GM23248 (cell line): ENCODE measurements at places on chromosomes 7 and 10.

- DNase-seq: no peak
Measured at GRCh38 chr7:1021366-1021765, 23.0 kb upstream of the GPR146 start.

DNA sequence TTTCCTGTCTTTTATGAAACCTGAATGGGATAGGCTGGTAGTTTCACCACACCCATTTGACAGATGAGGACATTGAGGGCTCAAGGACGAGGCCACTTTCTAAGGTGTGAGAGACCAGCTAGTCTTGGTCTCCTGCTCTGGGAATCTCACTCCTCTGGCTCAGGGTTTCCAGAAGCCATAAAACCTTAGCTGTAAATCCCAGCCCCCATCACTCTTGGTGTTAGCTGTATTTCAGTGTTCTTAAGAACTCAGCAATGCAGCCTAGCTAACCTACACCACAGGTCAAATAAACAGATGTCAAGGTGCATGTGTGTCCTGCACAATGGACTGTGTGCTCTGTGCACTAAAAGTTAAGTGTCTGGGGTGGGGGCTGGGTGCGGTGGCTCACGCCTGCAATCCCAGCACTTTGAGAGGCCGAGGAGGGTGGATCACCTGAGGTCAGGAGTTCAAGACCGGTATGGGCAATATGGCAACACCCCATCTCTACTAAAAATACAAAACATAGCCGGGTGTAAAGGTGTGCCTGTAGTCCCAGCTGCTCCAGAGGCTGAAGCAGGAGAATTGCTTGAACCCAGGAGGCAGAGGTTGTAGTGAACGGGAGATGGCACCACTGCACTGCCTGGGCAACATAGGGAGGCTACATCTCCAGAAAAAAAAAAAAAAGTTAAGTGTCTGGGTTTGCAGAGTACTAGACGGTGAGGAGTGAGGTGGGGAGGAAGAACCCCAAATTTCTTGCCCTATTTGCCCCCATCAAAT is 567 bp upstream of the EPO start:
- DNase-seq: peak; percentile 68

DNA sequence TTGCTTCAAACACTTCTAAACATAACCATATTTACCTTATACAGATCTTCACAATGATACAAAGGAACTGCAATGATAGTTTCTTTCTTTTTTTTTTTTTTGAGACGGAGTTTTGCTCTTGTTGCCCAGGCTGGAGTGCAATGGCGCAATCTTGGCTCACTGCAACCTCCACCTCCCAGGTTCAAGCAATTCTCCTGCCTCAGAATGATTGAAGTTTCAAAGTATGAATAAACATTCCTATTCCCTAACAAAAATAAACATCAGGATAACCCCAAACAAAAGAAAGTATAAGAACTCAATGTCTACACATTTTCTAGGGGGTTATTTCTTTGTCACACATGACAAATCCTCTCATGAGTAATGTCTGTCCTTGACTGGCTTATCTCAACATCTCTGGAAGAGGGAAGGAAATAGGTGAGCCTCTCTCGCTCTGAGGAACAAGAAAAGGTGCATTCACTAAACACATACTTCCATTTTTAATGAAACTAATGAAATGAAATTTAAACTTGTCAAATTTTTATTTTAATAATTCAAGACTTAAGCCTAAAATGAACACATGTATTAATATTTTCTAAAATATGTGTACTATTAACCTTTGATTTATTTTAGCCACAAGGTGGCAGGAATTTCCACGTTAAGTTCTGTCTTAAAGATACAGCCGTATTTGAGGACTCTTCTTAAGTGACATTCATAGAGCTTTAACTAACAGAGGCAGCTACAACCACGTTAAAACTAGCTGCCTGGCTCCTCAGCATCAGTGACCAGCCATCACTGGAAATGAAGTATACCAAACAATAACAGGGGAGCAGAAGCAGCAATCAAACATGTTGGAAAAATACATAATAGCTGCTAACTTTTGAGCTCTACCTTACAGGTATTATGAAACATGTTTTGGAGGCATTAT is 58.3 kb downstream of the MALSU1 start:
- peak; percentile 59 for DNase-seq

- DNase-seq: no peak
Measured at GRCh38 chr7:36985316-36985715, 261.0 kb upstream of the AOAH start.

- DNase-seq: peak; percentile 73
Measured at GRCh38 chr10:3811291-3811870, 26.4 kb upstream of the KLF6 start.

DNA sequence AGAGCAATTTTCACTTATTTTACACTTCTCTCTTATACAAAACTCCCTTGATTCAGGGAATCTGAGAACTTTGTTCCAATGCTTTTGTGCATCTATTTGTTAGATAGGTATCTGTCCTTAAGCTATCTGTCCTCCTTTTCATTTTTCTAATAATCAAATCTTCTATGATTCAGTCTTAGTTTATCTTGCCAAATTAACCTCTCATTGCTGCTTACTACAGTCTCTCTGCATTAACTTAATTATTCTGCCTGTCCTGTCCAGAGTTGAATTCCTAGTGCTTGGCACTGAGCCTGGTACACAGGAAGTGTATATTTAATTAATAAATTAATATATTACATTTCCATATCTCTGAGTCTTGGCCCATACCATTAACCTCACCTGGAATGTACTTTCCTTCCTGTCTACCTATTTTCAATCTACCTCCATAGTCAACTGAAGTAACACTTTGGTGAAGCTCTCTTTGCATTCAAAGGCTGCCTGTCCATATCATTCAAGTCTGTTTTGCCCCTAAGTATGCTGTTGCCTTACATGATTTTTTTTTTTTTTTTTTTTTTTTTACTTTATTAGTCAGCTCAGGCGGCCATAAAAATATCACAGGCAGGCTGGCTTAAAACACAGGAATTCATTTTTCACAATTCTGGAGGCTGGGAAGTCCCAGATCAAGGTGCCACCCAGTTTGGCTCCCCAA is 66.0 kb upstream of the CSTF2T start:
- no peak for DNase-seq

- DNase-seq: no peak
Measured at GRCh38 chr7:150569245-150569955, 2.2 kb downstream of the GIMAP4 start.

DNA sequence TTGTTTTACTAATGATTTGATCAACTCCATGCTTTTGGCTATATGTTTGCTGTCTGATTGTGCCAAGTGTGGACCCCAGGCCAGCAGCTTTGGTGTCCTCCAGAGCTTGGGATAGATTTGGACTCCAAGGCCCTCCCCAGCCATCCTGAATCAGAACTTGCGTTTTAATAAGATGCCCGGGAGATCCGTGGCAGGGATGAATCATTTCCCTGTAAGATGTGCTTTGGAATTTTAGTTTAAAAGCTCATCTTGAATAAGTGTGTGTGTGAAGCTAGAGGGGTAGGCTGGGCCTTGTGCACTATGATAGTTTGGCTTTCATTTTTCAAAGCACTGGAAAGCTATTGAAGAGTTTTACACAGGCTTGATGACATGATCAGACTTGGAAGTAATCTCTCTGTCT is 66.2 kb upstream of the SDK1 start:
- no peak for DNase-seq

DNA sequence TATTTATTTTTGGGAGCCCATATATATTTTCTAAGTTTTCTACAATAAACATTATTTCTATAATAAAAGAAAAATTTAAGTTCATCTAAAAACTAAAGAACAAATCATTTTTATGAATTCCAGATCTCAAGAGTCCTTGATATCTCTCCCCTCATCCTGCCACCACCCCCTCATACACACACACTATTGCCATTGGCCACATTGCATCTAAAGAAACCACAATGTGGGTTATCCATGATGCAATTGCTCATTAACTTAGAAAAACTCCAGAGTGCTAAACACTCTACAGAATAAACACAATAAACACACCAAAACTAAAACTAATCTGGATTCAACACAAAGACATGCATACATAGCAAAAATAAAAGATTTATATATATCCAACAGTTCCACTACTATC is 37.8 kb downstream of the FAM13C start:
- no peak for DNase-seq

GRCh38 chr10:80436446-80437098 is 17.5 kb upstream of the TSPAN14 start:
- DNase-seq: no peak

DNA sequence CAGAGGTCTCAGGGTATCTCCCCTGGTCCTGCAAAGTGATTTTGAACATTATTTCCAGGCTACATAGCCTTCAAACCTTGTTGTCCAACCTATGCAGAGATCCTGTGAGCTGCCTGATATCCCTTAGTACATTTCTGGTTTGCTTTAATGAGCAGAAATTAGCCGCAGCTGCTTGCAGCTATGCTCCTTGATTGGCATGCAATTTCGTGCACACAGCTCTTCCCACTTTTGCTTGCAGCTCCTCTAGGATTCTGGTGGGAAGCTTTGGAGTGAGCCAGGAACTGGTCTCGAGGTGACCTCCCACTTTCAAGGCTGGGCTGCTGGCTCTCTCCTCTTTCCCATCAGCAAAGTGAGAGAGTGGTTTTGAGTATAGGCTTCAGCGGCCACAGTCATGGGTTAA is 45.8 kb downstream of the OAT start:
- no peak for DNase-seq

DNA sequence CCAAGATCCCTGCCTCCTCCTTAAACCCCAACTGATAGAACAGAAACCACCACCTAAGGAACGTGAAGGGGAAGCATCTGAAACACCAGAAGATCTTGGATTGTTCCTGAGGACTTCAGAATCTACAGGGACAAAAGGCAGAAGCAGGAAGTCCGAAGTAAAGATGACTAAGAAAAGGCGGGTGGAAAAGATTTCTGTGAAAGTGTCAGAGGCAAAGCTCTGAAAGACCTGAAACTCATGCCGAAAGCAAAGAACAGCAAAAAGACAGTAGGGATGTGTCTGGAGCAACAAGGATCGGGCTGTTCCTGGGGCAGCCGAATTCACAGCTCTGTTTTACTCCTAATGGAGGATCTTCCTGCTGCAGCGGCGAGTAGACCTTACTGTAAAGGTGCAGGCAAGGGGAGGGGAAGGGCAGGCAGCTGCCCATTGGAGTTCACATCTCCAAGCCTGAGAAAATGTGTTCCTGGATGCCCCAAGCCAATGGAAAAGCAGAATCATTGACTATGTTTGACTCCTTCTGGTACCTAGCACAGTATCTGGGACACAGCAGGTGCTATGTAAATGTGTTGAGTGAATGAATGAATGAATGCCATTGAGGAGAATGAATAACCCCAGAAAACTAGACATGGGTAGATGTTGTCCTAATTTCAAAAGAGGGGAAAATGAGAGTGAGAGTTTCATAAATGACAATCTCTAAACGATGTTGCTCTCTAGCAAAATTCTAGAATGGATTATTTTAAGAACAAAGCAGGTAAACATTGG is 40.4 kb downstream of the PDIA4 start:
- DNase-seq: peak; percentile 63

DNA sequence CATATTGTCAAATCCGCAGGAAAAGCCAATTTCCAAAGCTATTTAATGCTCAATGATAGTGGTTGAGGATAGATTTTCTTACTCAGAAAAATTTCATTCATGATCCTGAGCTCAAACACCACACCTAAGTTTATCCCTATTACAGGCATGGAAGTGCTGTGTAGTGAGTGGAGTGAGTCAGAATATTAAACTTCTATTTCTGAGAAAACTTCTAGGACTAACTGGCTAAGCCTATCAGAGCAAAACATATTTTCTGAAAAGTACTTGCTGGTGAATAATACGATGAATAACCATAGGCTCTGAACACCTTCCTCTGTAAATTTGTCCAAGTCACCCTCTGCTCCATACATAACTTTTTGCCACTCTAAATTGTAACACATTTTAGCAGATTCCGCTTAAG is 221.5 kb downstream of the SUGCT start:
- DNase-seq: peak; percentile 70

DNA sequence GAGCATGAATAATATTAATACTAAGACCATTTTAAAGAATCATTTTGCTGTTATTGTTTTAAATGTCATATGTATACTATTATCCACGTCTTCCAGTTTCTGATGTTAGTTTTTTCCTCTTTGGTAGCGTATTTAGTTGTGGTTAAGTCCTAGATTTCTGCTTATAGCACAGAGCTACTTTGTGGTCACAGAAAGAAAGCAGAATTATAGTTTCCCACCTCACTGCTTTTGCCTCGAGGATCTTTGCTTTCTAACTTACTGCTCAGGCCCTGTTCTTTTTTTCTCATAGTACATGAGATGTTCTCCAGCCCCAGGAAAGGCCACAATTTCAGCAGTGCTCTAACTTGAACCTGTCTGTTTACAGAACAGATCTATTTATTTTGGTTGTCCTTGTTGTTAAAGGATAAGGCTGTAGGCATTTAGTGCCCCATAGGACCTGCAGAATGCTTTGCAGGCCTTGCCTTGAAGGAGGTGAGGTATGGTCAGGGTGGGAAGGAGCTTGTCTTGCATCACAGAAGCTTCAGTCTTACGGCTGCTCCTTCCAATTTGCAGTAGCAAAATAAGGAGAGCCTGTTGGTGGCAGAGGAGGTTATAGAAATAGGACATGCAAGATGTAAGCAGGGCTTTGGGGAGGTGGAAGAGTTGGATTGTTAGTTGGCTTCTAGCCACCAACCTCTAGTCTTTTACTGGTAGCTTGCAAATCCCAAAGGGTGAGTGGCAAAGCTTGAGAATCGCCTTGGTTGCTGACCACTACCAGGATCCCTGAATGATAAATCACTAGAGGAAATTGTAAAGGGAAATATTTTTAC is 129.1 kb downstream of the LRRC4 start:
- no peak for DNase-seq

- no peak for DNase-seq
Measured at GRCh38 chr10:89338713-89339112, 10.9 kb downstream of the IFIT3 start.

GRCh38 chr10:118832241-118832651 is 77.5 kb upstream of the CACUL1 start:
- DNase-seq: peak; percentile 46

- DNase-seq: no peak
Measured at GRCh38 chr7:82950436-82950835, 212.2 kb downstream of the PCLO start.

GRCh38 chr7:111459757-111460280 is 102.5 kb downstream of the IMMP2L start:
- peak; percentile 16 for DNase-seq

- DNase-seq: peak; percentile 43
Measured at GRCh38 chr10:28181478-28182096, 121.3 kb downstream of the MPP7 start.

DNA sequence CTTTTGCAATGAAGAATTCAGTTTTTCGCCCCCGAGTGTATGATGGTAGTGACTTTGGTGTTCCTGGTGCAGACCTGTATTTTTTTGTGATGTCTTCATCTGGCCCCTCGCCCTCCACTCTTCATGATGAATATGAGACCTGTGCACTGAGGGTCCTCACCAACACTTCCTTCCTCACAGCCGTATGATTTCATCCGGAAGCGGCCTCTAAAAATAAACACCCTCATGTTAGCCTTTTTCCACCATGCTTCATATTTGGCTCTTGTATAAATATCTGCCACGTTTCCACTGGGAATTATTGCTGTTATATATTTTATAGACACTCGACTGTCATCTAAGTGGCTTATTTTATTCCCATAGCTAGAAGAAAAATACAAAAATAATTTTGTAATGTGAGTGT is 160.4 kb downstream of the MGMT start:
- DNase-seq: no peak

- no peak for DNase-seq
Measured at GRCh38 chr7:66604198-66604597, 24.5 kb upstream of the KCTD7 start.

GRCh38 chr10:84352251-84352842 is 24.0 kb downstream of the CCSER2 start:
- peak; percentile 73 for DNase-seq

- peak; percentile 57 for DNase-seq
Measured at GRCh38 chr10:89346405-89347254, 18.8 kb downstream of the IFIT3 start.

- no peak for DNase-seq
Measured at GRCh38 chr10:62755662-62756653, 48.6 kb upstream of the ADO start.
